ENCODE measurements at places on chromosomes 4 and X.

DNA sequence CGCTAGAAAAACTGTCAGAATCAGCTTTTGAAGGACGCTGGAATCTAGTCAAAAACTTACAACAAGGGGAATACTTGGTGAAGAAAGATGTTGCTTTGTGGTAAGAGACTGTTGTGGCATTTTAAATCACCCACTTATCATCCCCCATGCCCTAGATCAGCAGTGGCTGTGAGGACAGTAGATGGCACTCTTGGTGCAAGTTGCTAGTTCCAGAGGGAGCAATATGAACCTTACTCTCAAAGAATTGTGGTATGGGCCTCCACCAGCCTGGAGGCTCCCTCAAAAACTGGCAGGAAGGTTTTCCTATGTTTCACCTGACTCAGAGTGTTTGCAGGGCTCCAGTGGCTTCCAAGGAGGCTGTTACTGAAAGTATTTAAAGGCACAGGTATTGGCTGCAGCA, 37.7 kb upstream of the SLC16A2 start:
- DNase-seq, result no peak

DNA sequence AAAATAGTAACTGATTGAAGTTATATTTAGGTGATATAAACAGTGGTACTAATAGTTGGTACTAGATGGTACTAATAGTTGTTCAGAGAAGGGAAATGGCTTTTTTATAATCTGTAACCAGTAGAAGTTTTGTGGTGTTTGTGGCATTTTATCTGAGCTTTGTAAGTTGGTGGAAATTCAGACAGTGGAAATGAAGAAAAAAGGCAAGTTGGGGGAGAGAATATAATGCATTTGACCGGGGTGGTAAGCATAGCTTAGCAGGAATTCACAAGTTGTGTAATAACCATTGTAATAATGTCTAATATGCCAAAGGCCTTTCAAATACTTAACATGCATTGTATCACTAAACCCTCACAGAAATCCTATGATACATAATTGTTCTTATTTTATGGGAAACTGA, 36.3 kb downstream of the DTHD1 start:
- no peak for DNase-seq

- no peak for DNase-seq
These were observed 58.0 kb downstream of the ENPEP start for GRCh38 chr4:110533940-110534339.

DNA sequence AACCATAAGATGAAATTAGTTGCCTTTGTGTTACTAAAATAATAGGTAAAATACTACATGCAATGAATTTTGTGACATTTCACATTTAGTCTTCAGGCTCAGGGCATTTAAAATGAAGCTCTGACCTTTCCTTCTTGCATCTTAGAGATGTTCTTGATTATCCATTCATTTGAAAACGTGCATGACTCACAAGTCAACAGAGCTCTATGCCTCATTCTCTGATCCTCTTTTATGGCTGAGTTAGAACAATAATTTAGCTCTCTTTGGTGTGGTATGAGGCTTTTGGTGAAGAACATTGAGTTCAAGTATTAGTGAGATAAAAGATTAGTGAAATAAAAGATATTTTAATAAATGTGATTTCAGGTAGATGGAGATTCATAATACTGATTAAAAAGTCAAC, 66.5 kb downstream of the TIGD2 start:
- no peak for DNase-seq

- DNase-seq, result no peak
These were observed 231.5 kb upstream of the ATP6AP2 start for GRCh38 chrX:40349251-40349650.

- peak; percentile 8 for DNase-seq
These were observed 759 bp upstream of the TBC1D1 start for GRCh38 chr4:37889849-37890800.

- no peak for DNase-seq
These were observed 30.9 kb downstream of the RNF150 start for GRCh38 chr4:141102367-141102766.

DNA sequence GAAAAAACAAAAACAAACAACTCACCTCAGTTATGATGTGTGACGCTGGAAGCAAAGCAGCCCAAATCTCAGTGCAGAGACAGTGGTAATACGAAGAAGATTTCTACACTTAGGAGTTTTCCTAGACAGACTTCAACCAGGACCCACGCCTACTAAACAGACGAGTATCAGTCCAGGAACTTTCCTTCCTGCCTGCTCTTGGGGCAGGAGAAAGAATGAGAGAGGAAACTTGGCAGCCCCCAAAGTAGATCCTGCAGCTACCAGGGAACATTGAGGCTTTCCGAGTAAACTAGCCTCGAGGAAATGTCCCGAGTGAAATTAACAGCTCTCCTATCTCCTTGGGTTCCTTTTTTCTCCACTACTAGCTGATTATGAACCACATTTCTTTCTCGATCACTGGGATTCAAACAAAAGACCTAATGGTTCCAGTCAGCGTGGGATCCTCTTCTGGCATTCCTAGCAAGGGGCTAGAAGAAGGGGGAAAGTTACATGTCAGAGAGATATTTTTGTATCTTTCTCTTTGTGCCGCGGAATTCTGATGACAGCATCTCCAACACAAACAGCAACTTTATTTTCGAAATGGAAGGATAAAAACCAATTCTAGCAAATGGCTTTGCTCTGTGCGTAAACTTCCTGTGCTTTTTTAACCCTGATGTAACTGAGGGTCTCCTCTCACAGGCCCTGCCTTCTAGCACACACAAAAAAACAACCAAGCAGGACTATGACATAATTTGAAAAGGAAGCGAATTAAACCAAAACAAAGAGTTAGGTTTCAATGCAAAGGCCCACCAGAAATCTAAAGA, 53.2 kb downstream of the PPM1K start:
- no peak for DNase-seq

- no peak for DNase-seq
These were observed 47.8 kb downstream of the COMMD8 start for GRCh38 chr4:47415719-47416118.

- no peak for DNase-seq
These were observed 12.7 kb downstream of the DRP2 start for GRCh38 chrX:101232316-101232715.

GRCh38 chrX:7462110-7462509, 314.2 kb upstream of the PUDP start:
- no peak for DNase-seq

- no peak for DNase-seq
These were observed 1.4 kb downstream of the PLXNB3 start for GRCh38 chrX:153765138-153766079.

DNA sequence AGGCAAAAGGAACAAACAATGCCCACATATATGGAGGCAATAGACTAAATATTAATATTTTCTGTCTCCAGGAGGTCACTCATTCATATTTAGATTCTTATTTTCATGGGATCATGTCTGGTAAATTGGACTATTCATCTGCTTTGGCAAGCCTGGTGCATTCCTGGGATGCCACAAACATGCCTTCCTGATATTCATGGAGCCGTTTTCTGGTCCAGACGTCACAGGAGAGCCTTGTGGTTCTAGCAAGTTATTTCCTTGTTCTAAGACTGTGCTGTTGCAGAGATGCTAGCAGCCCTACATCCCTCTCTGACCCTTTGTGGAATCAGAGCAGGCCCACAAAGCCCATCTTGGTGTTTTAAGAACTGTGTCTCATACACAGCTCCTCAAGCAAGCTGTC, 16.1 kb upstream of the EXOSC9 start:
- no peak for DNase-seq

- no peak for DNase-seq
These were observed 294.0 kb downstream of the TENM3 start for GRCh38 chr4:182537031-182537795.

DNA sequence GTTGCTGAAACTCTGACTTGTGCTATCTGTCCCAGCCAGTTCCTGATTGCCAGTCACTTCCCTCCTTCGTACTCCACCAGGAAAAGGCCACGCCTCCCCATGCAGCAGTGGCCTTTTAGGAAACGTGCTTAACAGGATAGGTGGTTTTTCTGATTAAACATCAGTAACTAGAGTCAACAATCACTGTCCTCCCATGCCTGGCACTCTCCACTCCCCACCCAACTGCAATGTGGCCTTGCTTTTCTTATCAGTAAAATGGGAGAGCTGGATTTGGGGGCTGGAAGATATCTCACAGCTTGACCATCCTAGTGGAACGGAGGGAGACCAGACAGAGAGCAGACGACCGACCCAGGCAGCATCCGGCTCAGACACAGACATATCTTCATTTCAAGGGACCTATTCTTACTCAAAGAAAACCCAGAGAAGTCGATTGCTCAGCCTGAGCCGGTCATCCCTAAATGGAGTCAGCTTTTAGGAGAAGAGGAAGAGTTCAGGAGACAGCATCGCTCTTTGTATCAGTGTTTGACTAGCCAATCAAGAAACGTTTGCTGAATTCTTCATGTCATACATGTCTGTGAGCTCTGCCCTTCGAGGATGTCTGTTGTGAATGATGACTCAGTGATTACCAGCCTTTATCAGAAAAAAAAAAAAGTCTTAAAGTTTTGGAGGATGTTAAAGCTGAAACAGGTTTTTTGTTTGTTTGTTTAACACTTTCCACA, 12.7 kb upstream of the UBA6 start:
- DNase-seq, result no peak
